Left lung (tissue), 14 donors: ENCODE measurements at places on chromosomes 4 and X. TPM values are rescaled to one million over a fixed set of nuclear protein-coding genes. Genes with fewer than 3 reads are reported as not detected.

- no peak for DNase-seq
These were observed 20.6 kb downstream of the DCHS2 start for GRCh38 chr4:154471032-154471431.

DNA sequence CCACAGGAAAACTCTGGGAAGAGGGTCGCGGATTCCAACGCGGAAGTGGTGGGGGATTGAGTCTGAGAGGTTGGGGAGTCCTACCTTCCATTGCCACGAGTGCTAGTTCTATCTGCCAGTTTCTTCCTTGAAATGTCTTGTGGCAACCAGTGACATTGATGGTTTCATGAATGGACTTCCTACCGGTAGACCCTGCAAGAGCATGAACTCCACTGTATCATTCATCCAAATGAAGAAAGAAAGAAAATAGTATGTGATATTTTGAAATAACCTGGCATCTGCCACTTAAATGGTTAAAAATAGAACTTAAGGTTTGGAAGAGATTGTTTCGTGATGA is 1.1 kb upstream of the SLC10A7 start:
- no peak for DNase-seq

- no peak for DNase-seq
These were observed 295.2 kb upstream of the AGA start for GRCh38 chr4:177737387-177737940.

GRCh38 chrX:133994576-133994975 is 9.2 kb upstream of the GPC3 start:
- DNase-seq: no peak

- DNase-seq: no peak
These were observed 236.1 kb downstream of the OPHN1 start for GRCh38 chrX:68196939-68197791.

GRCh38 chr4:106718548-106718947 is 317.6 kb downstream of the DKK2 start:
- no peak for DNase-seq

DNA sequence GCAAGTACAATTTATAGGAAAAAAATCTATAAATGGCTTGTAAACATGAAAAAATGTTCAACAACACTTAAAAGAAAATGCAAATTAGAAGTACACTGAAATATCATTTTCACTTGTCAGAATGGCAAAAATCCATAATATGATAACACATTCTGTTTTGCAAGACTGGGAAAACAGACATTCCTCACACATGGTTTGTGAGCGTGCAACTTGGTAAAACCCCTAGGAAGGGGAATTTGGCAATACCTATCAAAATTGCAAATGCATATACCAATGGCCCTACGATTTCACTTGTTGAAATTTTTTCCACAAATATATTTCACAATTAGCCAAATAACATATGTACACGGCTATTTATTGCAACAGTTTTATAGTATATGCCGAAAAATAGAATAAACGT is 31.4 kb downstream of the TBC1D9 start:
- no peak for DNase-seq

DNA sequence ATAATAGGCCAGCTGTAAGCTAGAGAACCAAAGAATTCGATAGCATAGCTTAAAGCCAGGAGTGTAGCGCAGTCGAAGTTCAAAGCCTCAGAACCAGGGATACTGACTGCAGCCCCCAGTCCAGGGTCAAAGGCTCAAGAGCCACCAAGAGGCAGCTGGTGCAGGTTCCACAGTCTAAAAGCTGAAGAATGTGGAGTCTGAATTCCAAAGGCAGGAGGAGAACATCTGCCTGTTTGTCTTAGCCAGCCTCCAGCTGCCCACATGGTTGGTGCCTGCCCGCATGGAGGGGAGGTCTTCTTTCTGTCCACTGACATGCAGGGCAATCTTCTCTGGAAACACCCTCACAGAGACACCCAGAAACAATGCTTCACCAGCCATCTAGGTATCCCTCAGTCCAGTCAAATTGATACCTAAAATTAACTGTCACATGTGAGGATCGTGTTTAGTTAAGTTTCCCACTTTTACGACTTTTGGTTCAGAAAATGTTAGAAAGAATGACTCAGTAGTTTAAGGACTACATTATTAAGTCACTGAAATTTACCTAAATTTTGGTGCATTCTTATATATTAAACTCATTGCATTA is 52.8 kb upstream of the RHOH start:
- no peak for DNase-seq

- DNase-seq: no peak
These were observed 52.5 kb downstream of the MAGEB10 start for GRCh38 chrX:27860337-27860736.

DNA sequence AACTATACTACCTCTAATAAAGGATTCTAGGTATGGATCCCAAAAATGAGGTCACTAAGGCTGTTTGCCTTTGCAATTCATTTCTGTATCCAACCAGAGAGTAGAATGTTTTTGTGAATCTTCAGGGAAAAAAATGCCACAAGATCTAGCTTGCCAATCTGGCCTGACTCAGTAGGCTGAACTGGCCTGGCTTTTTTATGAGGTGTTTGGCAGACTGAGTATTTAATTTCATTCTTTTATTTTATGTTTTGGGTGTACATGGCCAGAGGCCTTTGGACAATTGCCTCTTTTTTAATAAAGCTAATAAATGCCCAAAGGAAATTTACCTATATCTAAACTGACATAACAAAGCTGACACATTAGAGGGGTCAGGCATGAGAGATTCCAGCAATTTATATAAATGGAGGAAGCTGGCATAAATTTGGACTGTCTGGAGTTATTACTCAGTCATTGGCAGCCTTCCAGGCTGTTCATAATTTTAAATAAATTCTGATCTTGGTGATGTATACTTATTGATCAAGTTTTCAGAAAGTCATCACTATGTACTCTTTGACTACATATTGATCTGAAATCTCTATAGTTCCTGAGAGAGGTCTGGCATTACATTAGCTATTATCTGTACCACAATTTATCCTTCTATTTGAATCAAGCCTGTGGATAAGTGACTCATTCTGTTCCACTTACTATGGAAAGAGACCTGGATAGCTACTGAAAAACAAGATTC is 376.4 kb upstream of the NOCT start:
- DNase-seq: no peak

GRCh38 chrX:69185141-69185540 is 19.9 kb upstream of the PJA1 start:
- DNase-seq: no peak

- no peak for DNase-seq
These were observed 319.5 kb downstream of the KCNIP4 start for GRCh38 chr4:21628916-21629610.

- no peak for DNase-seq
These were observed 108.8 kb downstream of the NFKB1 start for GRCh38 chr4:102610007-102610406.

- peak; percentile 20 for DNase-seq
These were observed 81.4 kb downstream of the FBXW7 start for GRCh38 chr4:152454398-152455011.

- DNase-seq: no peak
These were observed 66.8 kb downstream of the SPIN3 start for GRCh38 chrX:56928546-56928945.

The HMGN5 gene
- 25.4 TPM for polyA plus RNA-seq

The CSAG2 gene
- not detected for polyA plus RNA-seq

The CPE gene
- 222 TPM for polyA plus RNA-seq

The SNCA gene
- 47.8 TPM for polyA plus RNA-seq
